Psoas muscle (tissue), 8 donors: ENCODE measurements at places on chromosomes 16 and 17.

- no peak for DNase-seq
These were observed 121.7 kb downstream of the MYO1D start for GRCh38 chr17:32755045-32755805.

DNA sequence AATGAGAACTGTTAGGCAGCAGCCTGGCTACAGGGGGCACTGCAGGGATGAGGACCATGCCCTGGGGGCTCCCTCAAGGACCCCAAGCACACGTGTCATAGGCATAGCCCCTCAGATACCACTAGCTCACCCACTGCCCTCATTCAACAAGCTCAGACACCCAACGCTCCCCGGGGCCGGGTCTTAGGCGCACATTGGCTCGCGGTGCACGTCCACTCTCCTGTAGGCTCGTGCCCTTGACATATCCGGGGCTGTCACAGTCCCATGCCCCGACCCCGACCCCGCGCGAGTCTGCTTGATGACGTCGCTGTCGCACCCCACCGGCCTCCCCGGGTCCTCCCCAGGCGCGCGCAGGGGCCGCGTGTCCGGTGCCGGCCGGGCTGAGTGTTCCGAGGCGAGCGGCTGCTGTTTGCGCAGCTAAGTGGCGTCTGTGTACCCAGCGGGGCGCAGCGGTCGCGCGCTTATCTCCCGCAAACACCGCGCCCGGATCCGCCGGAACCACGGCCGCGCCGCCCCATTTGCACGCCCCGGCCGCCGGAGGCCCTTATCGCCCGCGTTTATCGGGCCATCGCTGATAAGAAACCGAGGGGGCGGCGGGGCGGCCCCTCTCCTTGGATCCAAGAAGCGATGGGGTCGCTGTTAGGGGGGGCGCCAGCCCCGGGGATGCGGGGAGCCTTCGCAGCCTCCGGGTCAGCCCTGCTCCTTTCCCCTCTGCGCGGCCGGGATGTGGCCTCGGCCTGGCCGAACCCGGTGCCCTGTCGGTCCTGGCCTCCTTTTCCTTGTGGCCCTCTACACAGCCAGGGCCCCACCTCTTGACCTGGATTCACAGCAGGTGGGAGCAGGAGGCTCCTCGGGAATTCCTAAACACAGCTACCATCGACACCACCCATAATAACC is 20.7 kb upstream of the NAGS start:
- peak; percentile 56 for DNase-seq

GRCh38 chr16:64051824-64052223 is 1070.0 kb downstream of the CDH11 start:
- no peak for DNase-seq

DNA sequence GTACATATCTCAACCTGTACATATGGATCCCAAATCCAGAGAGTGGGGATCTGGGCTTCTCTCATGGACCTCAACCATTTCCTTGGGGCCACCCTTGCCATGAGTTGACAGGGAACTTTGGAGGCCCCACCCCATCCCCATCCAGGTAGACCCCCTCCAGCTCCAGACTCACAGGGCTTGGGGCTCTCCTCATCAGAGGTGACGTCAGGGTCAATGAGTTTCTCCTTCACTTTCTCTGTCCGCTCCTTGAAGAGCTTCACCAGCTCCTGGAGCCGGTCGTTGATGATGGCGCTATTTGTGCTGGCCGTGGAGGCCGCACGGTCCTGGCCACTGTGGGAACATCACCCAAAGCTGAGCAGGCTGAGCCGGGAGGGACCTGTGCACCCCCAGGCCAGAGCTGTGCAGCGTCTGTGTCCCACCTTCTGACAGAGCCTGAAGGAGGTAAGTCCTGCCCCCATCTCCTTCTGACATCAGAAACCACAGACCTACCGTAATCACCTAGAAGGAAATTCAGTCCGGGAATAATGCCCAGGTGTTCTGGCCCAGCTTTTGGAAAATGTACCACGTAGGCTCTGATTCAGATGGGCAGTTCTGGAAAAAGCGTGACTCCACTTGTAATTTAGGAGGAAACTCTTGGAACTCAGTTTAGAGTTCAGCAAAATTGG is 50.6 kb downstream of the CNGB1 start:
- DNase-seq: no peak

DNA sequence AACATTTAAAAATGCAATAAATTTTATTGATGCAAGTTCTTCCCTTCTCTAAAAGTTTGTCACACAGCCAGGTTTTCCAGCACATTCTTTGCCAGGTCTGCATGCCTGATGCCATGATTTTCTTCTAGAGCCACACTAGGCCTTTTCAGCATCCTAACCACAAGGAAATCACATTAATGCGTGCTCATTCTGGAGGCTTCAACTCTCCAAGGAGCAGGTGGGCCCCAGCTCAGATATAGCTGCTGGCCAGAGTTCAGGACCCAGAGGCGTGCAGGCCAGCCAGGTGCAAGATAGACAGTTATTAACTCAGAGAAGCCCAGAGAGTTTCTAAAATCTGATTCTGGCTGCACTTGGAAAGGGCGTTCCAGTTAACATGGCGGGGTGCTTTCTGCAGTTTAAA is 124.5 kb upstream of the MAF start:
- DNase-seq: no peak

GRCh38 chr17:51119415-51120356 is 982 bp downstream of the SPAG9 start:
- peak; percentile 75 for DNase-seq

GRCh38 chr17:20032636-20033035 is 23.5 kb downstream of the SPECC1 start:
- DNase-seq: no peak
